ENCODE measurements at places on chromosomes 2 and 18.

DNA sequence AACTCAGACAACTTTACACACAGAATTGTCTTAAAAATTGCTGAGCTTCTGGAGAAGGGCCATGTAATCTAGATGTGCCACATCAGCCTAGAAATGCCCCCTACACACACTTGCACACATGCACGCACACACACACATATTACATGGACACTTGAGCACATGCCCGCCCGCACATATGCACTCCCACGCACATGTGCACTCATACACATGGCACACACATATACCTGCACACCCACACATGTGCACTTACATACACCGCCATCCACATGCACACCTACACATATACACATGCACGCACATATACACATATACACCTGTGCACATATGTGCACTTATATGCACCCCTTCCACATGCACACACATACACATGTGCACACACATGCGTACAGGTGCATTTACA, 213.7 kb downstream of the SEPTIN10 start:
- no peak for DNase-seq

- DNase-seq, result no peak
Measured at GRCh38 chr2:240236217-240237111, 96.0 kb upstream of the OTOS start.

DNA sequence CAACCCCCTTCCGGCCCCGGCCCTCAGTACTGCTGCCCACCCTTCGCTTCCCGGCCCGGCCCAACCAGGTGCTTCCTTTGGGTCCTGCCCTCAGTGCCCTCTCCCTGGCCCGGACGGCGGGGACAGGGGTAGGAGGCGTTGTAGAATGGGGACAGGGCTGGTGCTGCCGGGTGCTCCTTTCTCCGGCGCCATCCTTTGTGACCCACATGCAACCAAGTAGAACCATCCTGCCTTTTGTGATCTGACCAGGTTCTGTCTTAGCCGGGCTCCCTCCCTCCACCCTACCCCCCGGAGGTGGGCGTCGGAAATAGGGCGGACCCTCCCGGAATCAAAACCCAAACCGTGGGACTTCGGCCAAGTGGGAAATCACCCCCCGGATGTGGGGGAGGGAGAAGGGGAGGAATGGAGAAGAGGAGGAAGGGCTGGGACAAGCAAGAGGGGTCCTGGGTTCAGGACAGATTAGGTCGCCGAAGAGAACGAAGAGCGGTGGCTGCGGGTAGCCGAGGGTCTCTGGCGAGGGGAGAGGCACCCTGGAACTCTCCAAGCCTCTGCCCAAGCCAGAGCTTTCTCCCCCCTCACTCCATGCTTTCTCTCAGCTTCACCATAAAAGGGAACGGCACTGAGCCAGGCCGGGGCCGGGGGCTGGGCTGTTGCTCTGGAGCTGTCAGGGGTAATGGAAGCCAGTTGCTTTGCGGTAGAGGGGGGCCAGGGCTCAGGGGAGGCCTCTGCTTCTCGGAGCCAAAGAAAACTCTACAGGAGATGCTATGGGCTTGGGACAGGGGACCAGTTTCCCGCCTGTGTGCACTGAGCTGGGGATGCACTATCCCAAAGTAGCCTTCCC, 756 bp upstream of the OST4 start:
- DNase-seq, result peak; percentile 20

DNA sequence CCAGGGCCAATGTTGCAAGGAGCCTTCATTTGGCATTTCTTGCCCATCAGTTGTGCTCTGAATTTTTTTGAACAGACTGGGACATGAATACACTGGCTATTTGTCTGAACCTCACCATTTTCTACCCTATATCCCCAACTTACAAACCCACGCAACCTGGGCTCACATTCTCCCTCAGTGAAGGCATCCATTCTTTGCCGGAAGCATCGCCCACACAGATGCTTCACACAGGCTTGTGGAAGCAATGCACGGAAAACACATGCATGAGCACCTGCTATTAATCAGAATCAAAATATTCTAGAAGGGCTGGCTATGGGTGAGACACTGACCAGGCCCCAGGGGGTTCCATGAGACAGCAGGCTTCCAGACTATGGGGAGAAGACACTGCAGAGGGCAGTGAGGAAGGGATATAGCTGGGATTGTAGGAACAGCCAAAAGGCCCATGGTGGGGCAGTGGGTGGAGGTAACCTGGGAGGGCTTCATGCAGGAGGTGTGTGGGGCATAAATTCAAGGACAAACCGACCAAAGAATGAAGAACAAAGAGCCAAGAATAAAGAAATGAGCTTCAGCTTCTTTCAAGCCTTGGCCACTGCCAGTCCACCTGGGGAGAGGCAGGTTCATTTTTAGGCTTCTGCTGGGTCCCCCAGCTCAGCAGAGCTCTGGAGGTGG, 261.5 kb downstream of the CELF4 start:
- no peak for DNase-seq

- no peak for DNase-seq
Measured at GRCh38 chr2:151228847-151229512, 32.7 kb downstream of the RBM43 start.

DNA sequence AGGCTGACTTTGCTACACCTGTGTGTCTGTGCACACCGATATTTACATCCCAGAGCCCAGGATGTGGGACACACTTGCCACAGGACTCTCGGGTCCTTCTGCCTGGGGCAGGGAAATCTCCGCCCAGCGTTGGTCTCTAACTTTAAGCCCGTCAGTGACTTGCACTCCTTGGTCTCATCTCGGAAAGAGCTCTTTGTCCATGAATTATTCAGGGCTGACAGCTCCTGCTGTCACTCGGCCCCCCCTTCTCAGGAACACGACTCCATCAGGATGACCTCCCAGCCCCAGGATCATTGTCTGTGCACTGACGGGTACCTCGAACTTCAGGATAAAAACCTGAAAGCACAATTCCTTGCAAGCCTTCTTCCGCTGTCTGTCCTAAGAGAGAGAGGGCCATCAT, 26.6 kb downstream of the PLB1 start:
- DNase-seq, result no peak
